ENCODE measurements at places on chromosomes 13 and 19.

GRCh38 chr13:25682276-25682675 lies 310.5 kb downstream of the ATP8A2 start:
- no peak for DNase-seq

GRCh38 chr19:13983213-13983889 lies 22.8 kb downstream of the RFX1 start:
- DNase-seq = no peak

- DNase-seq = no peak
These were observed 2.9 kb downstream of the NOTCH3 start for GRCh38 chr19:15197942-15198341.

- no peak for DNase-seq
These were observed 8.1 kb downstream of the ALOX5AP start for GRCh38 chr13:30743319-30744055.

- no peak for DNase-seq
These were observed 38.3 kb downstream of the SOX1 start for GRCh38 chr13:112105244-112105681.

DNA sequence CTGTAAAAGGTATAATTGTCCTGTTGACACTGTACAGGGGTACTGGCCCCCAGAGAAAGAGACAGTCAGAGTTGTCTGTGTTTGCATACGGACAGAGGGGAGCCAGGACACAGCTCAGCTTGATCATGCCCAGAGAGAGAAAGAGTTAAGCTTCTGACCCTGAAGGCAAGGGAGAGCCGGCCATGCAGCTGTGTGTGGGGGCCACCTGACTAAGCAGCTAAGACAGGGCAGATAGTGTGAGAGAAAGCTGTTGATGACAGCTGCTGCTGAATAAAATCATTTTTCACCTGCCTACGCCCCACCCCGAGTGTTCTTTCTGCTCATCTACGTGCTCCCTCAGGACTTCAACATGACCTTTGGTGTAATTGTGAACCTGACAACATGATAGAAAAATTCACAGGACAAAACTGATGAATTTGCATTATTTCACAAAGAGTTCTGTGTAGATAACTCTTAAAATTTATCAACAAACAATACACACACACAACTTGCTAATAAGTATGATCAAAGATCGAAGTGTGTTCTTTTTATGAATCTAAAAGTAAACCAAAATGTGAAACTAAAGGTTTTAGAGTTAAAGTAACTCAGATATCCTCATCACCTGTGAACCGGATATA lies 1294.3 kb upstream of the ATXN8OS start:
- DNase-seq = no peak

DNA sequence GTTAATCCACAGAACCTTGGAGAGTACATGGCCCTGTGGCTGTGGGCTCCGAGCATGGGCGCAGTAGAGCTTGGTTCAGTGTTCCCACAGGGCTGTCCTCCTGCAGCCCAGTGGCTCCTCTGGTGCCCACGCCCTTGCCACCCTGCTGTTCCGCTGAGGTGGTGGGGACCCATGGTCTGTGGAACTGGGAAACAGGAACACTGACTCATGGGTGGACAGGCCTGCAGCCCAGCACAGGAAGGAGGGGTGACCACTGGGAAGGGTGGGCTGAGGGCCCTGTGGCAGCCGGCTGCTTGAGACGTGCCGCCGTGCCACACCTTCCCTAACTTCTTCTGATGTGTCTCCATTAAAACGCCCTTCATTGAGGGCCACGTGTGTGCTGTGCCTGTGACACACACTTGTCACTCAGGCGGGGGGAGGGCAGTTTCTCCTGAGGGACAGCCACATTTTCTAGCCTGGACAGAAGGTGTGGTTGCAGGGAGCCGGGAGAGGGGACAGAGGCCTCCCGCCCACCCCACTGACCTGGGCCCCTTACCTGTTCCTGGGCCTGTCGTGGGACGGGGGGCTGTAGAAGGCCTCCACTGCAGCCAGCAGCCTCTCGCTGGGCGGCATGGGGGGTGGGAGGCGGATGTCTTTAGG lies 21.1 kb downstream of the CHERP start:
- DNase-seq = no peak

DNA sequence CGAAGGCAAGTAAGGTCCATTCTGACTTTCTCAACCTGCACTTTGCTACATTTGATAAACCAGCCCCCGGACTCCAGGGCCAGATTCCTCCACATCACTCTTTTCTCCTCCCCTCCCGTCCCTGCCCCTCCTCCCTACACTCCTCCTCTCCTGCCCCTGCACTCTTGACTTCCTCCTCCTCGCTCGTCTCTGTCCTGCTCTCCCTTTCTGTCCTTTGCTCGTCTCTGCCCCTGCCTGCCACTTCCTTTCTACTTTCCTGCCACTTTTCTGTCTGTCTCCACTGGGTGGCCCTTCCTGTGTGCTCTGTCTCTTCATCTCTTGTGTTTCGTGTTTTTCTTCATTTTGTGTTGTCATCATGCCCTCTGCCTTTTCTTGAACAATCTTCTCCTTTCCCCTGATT lies 7.0 kb downstream of the U2AF2 start:
- no peak for DNase-seq

DNA sequence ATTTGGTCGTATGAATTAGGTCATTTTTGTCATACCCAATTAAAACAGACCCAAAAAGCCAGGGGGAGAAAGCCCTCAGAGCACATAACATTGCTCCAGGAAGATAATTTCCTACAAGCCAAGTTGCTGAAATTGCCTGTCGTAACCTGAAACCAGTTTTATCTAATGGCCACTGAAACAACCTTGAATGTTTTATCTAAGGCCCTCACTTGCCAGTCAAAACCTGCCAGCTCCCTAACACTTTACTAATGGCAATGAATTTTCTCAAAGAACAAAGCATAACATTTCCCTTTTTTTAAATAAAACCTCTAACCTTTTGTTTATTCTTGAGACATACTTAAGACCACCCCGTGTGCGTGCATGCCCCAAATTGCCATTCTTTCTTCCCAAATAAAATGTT lies 496.2 kb upstream of the KLHL1 start:
- no peak for DNase-seq

DNA sequence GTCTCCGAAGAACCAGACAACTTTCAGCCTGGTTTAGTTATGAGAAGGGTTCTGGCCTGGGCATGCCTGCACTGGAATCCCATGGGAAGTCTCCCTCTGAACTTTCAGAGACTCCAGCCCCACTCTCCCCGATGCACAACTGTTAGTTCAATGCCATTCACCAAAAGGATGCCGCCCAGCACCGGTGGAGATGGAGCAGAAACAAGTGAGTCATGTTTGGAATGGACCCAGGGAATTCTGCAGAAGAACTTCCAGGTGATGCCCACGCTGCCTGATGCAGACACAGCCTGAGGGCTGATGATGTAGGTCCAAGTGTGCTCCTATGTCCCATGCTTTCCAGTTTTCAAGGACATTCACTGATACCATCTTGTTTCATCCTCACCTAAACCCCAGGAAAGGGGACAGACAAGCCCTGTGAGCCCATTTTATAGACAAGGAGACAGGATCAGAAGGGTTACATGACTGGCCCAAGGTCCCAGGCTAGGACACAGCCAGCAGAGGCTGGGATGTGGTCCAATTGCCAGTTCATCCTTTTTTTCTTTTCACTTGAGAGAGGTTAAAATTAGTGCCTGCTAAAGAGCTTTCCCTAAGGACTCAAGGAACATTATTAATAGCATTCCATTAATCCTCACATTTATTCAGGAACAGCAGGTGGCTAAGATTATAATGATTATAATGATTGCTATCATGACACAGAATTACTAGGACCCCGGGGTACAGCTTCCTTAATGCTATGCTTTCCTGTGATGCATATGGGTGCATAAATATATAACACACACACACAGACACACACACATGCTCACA lies 39.5 kb downstream of the SIAH3 start:
- DNase-seq = no peak

GRCh38 chr19:10895363-10895762 lies 24.0 kb downstream of the CARM1 start:
- no peak for DNase-seq

- no peak for DNase-seq
These were observed 6.0 kb upstream of the WDR88 start for GRCh38 chr19:33125929-33126388.

DNA sequence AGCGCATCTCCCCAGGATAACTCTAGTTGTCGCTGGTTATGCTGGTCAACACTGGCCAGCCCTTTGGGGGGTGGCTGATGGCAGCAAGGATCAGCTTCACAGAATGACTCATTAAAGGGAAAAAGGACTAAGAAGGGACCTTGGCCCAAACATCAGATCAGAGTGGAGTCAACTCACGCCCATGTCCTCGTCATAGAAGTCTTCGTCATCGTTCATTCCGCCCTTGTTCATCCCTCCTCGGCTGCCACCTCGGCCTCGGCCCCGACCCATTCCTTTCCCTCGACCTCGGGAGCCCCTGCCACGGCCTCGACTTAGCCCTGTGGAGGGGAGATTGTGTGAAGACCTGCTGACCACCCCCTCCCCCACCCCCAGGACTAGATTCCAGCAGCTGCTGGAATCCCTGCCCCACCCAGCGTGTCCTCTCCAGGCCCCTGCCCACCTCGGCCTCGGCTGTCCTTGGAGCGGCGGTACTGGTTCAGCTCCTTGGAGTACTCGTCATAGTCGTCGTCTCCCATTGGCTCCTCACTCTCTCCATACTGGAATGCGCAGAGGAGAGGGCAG lies 28.6 kb downstream of the ZC3H4 start:
- no peak for DNase-seq

- DNase-seq = no peak
These were observed 61.2 kb upstream of the FRY start for GRCh38 chr13:31970231-31970930.

- DNase-seq = no peak
These were observed 12.7 kb downstream of the F10 start for GRCh38 chr13:113135281-113135760.

DNA sequence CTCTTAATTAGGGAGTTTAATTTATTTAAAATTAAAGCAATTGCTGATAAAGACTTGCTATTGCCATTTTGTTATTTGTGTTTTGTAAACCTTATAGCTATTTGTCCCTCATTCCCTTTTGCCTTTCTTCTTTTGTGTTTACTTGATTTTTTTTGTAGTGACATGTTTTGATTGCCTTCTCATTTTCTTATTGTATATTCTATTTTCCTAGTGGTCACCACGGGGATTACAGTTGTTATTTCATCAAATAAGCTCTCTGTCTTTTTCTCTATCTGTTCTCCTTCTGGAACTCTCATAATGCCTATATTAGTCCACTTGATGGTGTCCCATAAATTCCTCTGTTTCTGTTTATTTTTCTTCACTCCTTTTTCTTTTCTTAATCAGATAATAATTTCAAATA lies 64.4 kb upstream of the FRY start:
- no peak for DNase-seq

GRCh38 chr19:29680447-29680846 lies 15.2 kb downstream of the PLEKHF1 start:
- DNase-seq = no peak

GRCh38 chr13:53499576-53500133 lies 471.0 kb downstream of the OLFM4 start:
- no peak for DNase-seq

GRCh38 chr19:1429750-1430149 lies 8.4 kb upstream of the RPS15 start:
- DNase-seq = no peak

DNA sequence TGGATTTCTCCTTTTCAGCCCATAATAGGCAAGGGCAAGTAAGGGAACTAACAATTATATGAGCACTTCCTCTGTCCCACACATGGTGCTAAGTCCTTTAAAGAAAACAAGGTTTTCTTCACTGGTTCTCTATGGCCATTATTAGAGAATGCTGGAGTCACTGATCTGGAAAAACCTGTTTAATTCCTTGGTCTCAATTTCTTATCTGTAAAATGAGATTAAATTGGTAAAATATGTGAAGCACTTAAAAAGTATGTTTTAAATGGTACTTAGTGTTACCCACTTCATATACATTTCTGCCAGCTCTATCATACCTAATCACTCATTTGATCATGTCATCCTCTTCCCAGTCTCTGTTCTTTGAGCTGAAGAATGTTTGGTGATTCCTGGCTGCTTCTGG lies 39.4 kb downstream of the LRCH1 start:
- no peak for DNase-seq

- DNase-seq = no peak
These were observed 32.7 kb downstream of the TIMM13 start for GRCh38 chr19:2394442-2395292.

DNA sequence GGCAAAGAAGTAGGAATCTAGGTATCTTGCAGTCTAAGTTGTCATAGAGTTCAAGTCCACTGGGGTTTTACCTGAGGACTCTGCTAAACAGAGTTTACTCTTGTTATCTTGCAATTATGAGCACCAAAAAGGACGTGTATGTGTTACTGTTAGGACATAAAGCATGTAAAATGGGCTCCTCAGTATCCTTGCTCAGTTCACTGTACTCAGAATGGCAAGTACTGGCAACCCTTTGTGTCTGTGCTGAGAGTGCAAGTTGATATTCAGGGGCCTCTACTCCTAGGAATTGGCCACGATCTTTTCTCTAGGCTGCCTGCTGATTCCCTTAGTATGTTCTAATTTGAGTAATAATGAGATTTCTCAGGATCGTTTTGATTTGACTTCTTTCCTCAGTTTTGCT lies 13.3 kb downstream of the TDRD3 start:
- DNase-seq = no peak

DNA sequence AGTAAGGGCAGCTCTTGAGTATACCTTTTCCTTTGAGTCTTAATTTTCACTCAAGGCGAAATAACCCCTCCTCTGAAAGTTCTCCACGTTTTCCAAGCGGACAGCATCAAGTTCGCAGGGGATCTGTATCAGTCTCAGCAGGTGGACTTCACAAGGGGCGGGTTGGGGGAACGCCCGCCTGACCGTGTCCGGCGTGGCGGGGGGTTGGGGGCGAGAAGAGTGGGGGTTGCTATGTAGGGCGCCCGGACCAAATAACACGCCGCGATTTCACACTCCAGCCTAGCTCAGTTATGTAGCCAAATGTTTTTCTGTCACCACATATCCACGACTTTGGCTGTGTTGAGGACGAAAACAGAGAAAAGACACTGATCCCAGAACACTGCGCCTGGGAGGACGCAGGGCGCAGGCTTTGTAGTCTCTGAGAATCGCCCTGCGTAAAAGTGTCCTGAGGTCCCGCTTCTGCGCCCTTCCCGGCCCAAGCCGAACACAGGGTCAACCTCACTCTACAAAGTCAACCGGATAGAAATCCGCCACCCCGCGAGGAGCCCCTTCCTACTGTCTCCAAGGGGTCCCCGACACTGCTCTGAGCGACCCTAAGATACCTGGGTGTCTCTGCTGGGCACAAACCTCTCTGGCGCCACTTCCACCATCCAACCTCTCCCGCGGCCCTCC lies 524 bp downstream of the RUBCNL start:
- no peak for DNase-seq
